ENCODE measurements at places on chromosomes 5 and 9. TPM values are rescaled to one million over a fixed set of nuclear protein-coding genes. Genes with fewer than 3 reads are reported as not detected.

- no peak for DNase-seq
- H3K27me3 ChIP-seq: no peaks in the 10 kb centered on the region
- H3K27ac ChIP-seq: no peak overlapping the region
- peaks cover 2% of the 10 kb centered on the region for H3K4me1 ChIP-seq
Measured at GRCh38 chr9:69893057-69893456, 72.4 kb downstream of the CFAP95 start.

- peaks cover 32% of the 10 kb centered on the region for H3K36me3 ChIP-seq
- peak; percentile 91 for DNase-seq
- H3K4me1 ChIP-seq: no peaks in the 10 kb centered on the region
- H3K27me3 ChIP-seq: peaks cover 5% of the 10 kb centered on the region
Measured at GRCh38 chr5:55160493-55161209, 680 bp downstream of the GPX8 start.

DNA sequence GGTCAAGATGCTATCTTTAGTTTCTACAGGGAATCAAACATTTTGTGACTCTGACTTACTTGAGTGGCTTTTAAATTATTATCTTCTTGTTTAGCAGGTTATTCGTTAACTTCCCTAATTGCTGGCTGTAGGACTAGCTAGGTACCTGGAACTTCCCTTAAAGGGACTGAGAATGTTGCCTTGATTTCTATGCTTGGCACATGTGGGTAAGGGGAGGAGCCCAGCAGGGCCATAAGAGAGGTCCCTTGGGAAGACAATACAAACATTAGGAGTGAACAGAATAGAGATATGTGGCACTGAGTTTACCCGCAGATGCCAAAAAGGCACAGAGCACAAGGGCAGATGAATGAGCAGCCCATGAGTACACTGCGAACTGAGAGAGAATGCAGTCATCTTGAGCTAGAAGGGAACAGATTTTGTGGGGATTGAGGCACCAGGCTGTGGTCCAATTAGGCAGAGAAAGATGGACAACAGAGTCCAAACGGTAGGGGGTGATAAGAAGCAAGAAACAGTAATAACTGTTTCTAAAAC lies 9.8 kb downstream of the CKMT2 start:
- H3K4me1 ChIP-seq: peaks cover 15% of the 10 kb centered on the region
- no peak for DNase-seq
- H3K27me3 ChIP-seq: no peaks in the 10 kb centered on the region
- H3K4me3 ChIP-seq: no peak overlapping the region
- H3K27ac ChIP-seq: no peak overlapping the region

- H3K27ac ChIP-seq: no peak overlapping the region
- no peak overlapping the region for H3K4me3 ChIP-seq
Measured at GRCh38 chr5:37355161-37355560, 15.7 kb downstream of the NUP155 start.

DNA sequence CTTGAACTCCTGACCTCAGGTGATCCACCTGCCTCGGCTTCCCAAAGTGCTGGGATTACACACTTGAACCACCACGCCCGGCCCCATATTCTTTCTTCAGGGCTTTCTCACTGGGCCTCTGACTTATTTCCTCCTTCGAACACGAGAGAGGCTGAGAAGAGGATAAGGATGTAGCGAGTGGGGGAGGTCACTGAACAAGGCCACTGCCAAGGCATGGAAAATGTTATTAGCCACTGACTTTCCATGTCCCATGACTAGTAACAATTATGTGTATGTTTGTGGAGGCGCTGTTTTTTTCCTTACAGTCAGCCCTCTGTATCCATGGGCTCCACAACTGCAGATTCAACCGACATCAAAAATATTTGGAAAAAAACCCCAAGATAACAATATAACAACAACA lies 12.3 kb upstream of the FCHSD1 start:
- H3K36me3 ChIP-seq: peaks cover 19% of the 10 kb centered on the region
- H3K27me3 ChIP-seq: no peaks in the 10 kb centered on the region
- no peak for DNase-seq
- H3K4me3 ChIP-seq: no peak overlapping the region
- no peak overlapping the region for H3K27ac ChIP-seq

- peaks cover 12% of the 10 kb centered on the region for H3K27me3 ChIP-seq
- DNase-seq: no peak
- H3K36me3 ChIP-seq: no peaks in the 10 kb centered on the region
- peaks cover 6% of the 10 kb centered on the region for H3K4me1 ChIP-seq
- no peak overlapping the region for H3K27ac ChIP-seq
Measured at GRCh38 chr9:99361817-99362216, 139.7 kb downstream of the SEC61B start.

DNA sequence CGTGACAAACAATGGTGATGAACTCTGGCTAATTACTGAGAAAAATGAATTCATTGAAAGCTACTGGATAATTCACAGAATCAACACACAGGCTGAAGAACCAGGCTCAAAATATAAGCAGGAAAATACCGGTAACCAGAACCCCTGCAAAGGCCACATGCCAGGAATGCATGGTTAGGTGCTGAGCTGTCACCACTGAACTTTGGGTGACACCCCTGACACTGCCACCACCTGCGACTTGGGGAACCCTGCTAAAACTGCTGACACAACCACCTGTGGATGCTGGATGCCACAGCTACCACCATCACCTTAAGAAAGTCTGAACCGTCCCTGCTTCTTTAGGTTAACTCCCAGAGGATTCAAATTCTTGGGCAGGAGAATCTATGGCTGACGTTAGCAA lies 72.0 kb upstream of the NR4A3 start:
- H3K36me3 ChIP-seq: no peaks in the 10 kb centered on the region
- H3K4me1 ChIP-seq: peaks cover 6% of the 10 kb centered on the region
- no peaks in the 10 kb centered on the region for H3K27me3 ChIP-seq
- H3K27ac ChIP-seq: no peak overlapping the region

- peaks cover 8% of the 10 kb centered on the region for H3K27me3 ChIP-seq
- no peak overlapping the region for H3K4me3 ChIP-seq
- no peak for DNase-seq
- H3K36me3 ChIP-seq: peaks cover 14% of the 10 kb centered on the region
- H3K4me1 ChIP-seq: no peaks in the 10 kb centered on the region
Measured at GRCh38 chr9:131858147-131858546, 118.3 kb upstream of the RAPGEF1 start.

DNA sequence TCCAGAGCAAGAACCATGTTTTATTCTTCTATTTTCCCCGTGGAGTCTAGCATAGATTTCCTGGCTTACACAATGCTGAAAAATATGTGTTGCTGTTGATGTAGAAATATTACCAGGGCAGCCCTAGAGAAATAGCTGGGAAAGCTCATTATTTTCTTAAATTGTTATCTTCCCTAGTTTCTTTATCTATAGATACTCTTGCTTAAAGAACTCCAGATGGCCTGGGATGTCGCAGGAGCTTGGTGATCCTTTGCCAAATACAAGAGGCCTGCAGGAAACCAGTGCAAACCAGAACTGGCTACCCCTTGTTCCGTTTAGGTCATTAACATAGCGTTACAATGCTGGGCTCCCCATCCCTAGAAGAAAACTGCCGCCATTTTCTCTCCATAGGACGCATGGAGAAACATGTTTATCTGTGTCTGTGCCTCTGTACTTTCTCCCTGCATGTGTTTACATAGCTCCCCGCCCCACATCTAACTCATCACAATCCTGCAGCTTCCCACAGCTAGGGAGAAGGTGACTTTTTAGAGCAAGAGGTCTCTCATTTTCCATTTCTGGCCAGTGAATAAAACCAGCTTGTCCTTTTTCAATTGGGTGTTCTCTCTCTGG lies 6.4 kb downstream of the PRLR start:
- no peak overlapping the region for H3K4me3 ChIP-seq
- no peak for DNase-seq
- H3K36me3 ChIP-seq: no peaks in the 10 kb centered on the region
- peaks cover 15% of the 10 kb centered on the region for H3K4me1 ChIP-seq
- H3K27me3 ChIP-seq: peaks cover 55% of the 10 kb centered on the region

DNA sequence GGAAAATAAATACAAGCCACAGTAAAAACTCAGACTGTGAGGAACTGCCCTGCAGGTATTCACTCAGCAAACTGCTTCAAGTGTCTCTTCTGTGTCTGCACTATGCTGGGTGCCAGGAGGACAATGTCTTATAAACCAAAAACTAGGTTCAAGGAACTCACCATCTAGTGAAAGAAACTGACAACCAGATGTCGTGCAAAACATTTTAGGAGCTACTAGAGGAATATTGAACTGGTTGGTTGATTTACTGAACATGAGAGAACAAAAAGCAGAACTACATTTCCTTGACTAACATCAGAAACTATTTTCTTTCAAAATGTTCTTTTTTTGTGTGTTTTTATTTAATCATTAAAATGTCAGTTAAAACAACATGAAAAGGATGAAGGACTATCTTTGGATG lies 35.2 kb downstream of the ZNF366 start:
- H3K27ac ChIP-seq: peak overlapping the region; percentile 75
- no peaks in the 10 kb centered on the region for H3K27me3 ChIP-seq
- H3K36me3 ChIP-seq: no peaks in the 10 kb centered on the region
- DNase-seq: no peak
- H3K4me1 ChIP-seq: peaks cover 53% of the 10 kb centered on the region

DNA sequence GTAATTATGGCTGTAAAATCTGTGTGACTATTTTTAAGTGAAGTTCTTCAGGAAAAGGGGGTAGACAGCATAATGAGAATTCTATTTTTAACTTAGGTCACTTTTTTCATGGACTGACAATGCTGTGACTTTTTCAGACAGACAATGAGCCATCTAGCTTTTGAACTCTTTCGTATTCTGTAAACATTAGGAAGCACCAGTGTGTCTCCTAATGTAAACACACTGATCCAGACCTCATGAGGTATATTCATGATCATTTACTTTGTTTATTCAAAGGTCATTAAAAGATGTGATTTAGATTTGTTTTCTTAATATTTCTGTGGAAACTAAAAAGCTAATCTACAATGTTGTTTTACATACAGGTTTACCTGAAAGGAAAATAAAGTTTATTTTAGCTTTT lies 352.6 kb downstream of the ADGRV1 start:
- no peak for DNase-seq
- H3K27ac ChIP-seq: no peak overlapping the region
- no peak overlapping the region for H3K4me3 ChIP-seq
- H3K27me3 ChIP-seq: no peaks in the 10 kb centered on the region
- no peaks in the 10 kb centered on the region for H3K36me3 ChIP-seq

The ITK gene
- total RNA-seq: not detected

The ZNG1C gene
- total RNA-seq: 54.8 TPM

The NIPSNAP3A gene
- 15.5 TPM for total RNA-seq

The NKD2 gene
- 0.32 TPM for total RNA-seq

The SURF1 gene
- 30.8 TPM for total RNA-seq
